ENCODE measurements at places on chromosomes 7 and 10.

GRCh38 chr10:129870474-129870757 is 93.7 kb downstream of the EBF3 start:
- no peak for DNase-seq

DNA sequence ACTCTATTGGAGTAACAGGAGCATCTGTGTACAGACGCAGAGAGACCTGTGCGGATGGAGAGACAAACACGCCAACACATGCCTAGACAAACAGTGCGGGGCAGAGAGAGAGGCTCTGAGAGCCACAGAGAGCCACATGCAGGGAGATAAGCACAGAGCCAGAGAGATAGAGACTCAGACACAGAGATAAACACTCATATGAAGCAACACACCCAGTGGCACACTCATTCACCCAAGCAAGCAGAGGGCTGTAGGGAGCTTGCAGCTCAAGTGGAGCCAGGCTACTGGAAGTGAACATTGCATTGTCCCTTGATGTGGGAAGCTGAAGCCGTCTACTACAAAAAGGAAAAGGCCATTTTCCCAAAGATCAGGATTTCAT is 46.6 kb upstream of the PODXL start:
- peak; percentile 61 for DNase-seq

GRCh38 chr7:126441745-126442144 is 811.0 kb downstream of the GRM8 start:
- no peak for DNase-seq

GRCh38 chr7:19020062-19020461 is 97.4 kb downstream of the TWIST1 start:
- DNase-seq: no peak

- DNase-seq: no peak
Measured at GRCh38 chr10:6763423-6763822, 183.3 kb upstream of the PRKCQ start.

DNA sequence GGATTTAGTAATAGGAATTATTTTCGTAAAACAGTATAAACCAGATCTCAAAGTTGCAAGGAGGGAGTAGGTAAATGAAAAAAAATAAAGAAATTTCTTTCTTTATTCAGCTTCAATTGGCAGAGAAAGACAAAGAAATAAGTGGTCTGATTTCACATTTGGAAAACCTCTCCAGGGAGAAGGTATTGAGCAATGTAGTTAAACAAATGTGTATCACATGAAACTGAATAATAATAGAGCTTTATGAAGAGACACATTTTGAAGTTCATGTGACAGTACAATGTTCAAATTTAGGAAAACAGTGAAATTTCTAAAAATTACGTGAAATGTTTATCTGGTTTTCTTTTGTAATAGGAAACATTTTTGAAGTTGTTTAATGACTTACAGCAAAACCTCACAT is 63.0 kb downstream of the TAX1BP1 start:
- DNase-seq: no peak

GRCh38 chr10:48547061-48547895 is 57.6 kb downstream of the ARHGAP22 start:
- DNase-seq: no peak

GRCh38 chr10:116715839-116716377 is 26.5 kb downstream of the HSPA12A start:
- DNase-seq: no peak

DNA sequence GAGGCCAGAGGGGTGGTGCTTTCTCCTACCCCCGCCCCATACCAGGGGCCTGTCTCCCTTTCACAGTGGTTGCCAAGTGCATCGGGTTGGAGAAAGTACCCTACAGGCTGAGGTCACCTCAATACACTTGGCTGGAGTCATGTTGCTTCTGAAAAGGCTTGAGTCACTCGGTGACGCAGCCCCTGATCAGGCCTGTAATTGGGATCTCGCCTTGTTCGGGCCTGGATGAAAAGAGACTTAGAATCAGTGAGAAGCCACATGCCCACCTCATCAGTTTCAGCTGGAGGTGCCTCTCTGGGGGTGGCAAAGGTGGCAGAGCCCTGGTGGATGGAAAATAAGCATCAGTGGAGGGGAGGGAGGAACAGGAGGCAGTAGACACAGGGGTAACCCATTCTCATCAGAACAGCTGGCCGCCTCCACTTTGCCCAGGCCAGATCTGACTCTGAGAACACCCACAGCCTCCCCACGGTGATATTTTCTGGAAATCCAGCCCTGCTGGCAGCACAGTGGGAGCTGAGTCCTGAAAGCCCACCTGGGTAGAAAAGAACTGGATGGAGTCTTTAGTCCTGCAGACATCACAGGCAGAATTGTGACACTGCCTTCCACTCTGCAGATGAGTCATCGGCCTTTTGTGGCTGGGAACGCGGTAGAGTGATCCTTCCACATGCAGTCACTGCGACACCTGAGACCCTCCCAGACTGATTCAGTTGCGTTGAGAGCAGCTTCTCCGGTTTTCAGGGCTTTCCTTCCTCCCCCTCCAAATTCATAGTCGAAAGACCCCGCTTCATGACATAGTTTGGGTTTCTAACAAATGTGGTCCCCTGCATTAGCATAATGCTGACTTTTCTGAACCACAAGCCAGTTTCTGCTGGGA is 108.0 kb downstream of the GRK5 start:
- no peak for DNase-seq

DNA sequence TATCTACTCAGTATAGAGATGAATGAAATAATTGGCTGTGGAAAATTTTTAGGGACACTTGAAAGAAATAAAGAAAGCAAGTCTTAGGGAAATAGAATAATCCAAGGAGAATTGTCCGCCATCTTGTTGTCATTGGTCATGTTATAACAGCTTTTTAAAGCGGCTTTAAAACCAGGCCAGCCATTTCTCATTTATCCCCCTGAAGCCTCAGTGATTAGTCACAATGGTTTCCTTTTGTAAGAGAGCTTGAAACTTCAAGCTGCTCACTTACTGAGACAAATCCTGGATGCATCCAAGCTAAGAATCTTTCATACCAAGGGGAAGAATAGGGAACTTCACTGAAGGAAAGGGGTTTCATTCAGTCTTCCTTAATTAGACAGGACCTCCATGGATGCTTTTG is 67.9 kb downstream of the SGCE start:
- no peak for DNase-seq

GRCh38 chr7:519484-520390 is at the start of gene PDGFA:
Gene PDGFA (minus strand): TSS chr7:519846. CDS start chr7:519001, 845 bp downstream.
- DNase-seq: peak; percentile 41

DNA sequence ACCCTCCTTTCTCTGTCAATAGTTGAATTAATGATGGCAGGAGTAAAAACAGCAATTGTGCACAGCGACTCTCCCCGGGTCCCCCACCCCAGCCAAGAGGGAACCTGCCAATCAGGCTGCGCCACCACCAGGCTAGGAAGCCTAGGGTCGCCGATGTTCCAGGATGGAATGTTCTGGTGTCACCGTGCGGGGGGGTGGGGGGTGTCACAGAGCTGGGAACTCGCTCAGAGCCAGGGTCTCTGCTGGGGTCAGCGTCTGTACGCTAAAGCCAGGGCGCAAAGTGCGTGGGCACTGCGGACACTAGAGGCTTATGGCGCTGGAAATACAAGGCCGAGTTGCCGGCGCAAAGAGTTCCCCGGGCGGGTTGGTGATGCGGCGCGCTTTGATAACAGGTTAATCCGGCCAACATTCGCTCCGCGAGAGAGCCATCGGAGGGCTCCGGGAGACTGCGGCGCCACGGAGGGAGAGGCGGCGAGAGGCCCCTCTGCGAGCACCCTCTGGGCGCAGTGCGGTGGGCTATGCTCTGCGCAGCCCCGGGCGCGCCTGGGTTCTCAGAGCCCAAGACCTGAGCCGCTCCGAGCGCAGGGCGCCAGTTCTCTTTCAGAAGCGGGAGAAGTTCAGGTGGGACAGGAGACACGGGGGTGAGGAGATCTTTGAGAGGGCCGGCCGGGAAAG is 192.3 kb downstream of the EMX2 start:
- no peak for DNase-seq

GRCh38 chr7:42055171-42055570 is 181.8 kb downstream of the GLI3 start:
- no peak for DNase-seq

DNA sequence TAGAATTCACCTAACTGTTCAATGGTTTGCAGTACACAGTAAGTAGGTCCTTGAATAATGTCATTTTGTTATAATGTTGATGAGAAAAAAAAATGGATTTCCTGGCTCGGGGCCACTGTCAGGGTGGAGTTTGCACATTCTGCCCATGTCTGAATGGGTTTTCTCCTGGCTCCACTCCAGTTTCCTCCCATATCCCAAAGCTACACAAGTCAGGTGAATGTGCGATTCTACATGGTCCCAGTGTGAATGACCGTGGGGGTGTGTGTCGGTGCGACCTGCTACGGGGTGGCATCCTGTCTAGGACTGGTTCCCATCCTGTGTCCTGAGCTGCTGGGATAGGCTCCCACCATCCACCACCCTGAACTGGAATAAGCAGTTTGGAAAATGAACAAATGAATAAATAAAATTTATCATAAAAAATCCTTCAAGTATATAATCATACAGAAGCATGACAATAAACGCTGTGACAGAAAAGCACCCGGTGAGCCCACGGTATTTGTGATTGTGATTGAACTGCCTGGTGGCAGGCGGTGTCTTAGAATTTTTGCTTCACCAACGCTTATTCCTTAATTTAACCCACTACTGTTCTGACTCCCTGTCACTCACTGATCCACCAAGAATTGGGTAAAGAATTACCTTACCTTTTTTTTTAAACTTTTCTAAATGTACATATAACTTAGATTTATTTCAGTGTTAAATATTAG is 114.1 kb downstream of the ICA1 start:
- no peak for DNase-seq

- DNase-seq: no peak
Measured at GRCh38 chr7:1641173-1641572, 28.9 kb upstream of the ELFN1 start.

DNA sequence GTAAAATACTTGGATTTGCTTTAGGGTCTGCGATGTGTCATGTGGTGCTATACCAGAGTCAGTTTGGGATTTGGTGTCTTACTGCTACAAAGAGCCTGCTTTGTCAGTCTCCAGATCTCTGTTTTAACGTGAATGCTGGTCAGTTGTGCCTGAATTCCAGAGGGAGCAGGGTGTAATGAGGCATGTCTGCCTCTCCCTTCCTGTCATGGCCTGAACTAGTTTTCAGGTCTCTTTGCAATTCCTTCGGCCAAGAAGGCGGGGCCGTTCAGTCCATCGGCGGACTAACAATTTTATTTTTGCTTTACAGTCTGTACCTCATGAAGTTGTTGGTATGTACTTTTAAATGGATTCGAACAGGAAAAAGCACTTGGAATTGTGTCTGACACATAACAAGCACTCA is 465.1 kb upstream of the ADARB2 start:
- no peak for DNase-seq

DNA sequence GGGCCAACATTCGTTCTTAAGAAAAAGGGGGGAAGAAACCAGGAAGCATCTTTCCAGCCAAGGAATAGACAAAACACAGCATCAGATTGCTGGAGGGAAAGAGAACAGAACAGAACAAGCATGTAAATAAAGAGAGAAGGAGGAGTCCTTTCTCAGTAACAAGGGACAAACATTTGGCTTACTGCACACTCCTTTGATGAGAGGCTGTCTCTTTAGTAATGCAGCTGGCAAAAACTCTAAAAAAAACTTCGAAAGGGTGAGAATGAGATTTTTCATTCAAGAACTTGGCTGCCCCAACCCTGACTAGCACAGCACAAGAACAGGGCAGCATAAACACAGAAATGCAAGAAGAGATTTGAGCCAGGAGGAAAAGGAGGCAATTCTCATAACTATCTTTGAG is 38.9 kb upstream of the IL6 start:
- no peak for DNase-seq

GRCh38 chr10:62046522-62047227 is 145.2 kb downstream of the ARID5B start:
- DNase-seq: no peak

- peak; percentile 78 for DNase-seq
Measured at GRCh38 chr7:127252778-127253280, at the start of gene GRM8. Gene GRM8 (minus strand): TSS chr7:127252941.

- DNase-seq: peak; percentile 39
Measured at GRCh38 chr7:901388-902154, 25.2 kb downstream of the GET4 start.

DNA sequence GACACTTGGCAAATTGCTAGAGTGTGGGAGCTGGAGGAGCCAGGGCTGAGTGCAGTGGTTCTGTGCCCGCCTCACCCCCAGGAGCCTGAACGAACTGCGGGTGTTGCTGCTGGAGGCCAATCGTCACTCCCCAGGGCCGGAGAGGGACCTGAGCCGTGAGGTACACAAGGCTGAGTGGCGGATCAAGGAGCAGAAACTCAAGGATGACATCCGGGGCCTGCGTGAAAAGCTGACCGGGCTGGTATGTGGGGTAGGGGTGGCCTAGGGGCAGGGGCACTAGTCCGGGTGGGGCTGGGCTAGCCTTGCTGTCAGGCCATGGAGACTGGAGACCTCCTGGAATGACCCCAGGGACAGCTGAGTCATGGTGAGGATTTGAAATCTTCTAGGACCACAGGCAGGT is 56.7 kb upstream of the GTF2IRD1 start:
- no peak for DNase-seq

GRCh38 chr7:1512781-1513656 is 8.8 kb upstream of the INTS1 start:
- no peak for DNase-seq

Data from NCI-H1694 treated with DMSO at 0.1 percent for 48 hours (cell line).